ENCODE measurements at places on chromosomes 4 and X.

- H3K27me3 ChIP-seq = no peaks in the 10 kb centered on the region
- no peak overlapping the region for H3K27ac ChIP-seq
- no peak overlapping the region for H3K4me3 ChIP-seq
- peak; percentile 8 for DNase-seq
- H3K36me3 ChIP-seq = no peaks in the 10 kb centered on the region
These were observed 58.5 kb upstream of the PRDM8 start for GRCh38 chr4:80138551-80139538.

DNA sequence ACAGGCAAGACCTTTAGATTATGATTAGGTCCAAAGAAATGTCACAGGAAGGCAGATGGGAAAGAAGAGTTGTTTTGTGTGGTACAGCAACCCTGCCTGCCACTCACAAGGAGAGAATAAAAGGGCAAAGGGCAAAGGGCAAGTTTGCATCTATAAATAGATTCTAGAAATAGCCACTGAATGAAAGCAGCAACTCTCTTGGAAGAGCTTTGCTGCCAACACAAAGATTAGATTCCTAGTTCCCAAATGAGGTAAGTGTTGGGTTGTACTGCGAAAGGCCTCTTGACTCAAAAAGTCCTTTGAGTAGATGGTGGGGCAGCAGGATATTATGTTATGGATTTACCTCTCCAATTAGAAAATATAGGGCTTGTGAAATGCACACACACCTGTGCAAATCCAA, 61.2 kb downstream of the MOSPD2 start:
- peaks cover 1% of the 10 kb centered on the region for H3K36me3 ChIP-seq
- H3K27ac ChIP-seq = no peak overlapping the region
- DNase-seq = no peak
- H3K4me1 ChIP-seq = no peaks in the 10 kb centered on the region

DNA sequence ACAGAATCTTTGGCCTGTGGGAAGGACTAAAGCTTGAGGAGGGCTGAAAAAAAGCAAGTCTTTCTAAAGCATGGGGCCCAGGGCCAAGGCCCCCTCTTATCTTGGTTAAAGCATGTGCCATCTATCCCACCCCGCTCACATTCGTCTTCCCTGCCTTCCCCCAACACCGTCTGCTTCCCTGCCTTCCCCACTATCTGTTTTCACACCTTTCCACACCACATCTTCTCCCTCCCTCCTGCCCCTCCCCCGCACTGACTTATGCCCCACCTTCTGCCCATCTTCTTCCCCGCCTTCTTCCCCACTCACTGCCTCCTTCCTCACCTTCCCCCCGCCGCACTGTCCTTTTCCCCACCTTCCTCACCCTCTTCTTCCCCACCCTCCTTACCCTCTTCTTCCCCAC, 890 bp upstream of the NAP1L5 start:
- H3K36me3 ChIP-seq = no peaks in the 10 kb centered on the region
- no peaks in the 10 kb centered on the region for H3K4me1 ChIP-seq

GRCh38 chr4:149835280-149835679, 19.6 kb upstream of the IQCM start:
- H3K36me3 ChIP-seq = no peaks in the 10 kb centered on the region
- H3K4me3 ChIP-seq = no peak overlapping the region
- no peak overlapping the region for H3K27ac ChIP-seq
- DNase-seq = no peak
- H3K4me1 ChIP-seq = no peaks in the 10 kb centered on the region

DNA sequence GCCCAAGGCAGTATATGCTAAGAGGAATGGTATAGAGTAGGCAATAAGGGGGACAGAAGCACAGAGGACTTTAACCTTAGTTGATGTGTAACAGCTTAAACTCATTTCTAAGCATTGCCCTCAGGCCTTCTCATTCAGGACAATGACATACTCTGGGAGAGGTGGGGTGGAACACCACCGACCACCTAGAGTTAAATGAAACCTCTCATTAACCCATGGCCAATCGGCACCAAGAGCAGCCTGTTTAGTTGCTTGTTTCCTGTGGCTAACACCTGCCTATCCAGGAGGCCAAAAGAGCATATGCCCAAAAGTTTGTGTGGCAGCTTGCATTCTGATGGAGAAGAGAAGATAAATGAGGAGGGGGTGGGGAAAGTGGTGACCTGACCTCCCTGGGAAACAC, 88.7 kb upstream of the PLAC1 start:
- H3K4me1 ChIP-seq = no peaks in the 10 kb centered on the region
- no peak overlapping the region for H3K27ac ChIP-seq
- H3K27me3 ChIP-seq = no peaks in the 10 kb centered on the region
- DNase-seq = no peak
- H3K4me3 ChIP-seq = no peak overlapping the region
- no peaks in the 10 kb centered on the region for H3K36me3 ChIP-seq

DNA sequence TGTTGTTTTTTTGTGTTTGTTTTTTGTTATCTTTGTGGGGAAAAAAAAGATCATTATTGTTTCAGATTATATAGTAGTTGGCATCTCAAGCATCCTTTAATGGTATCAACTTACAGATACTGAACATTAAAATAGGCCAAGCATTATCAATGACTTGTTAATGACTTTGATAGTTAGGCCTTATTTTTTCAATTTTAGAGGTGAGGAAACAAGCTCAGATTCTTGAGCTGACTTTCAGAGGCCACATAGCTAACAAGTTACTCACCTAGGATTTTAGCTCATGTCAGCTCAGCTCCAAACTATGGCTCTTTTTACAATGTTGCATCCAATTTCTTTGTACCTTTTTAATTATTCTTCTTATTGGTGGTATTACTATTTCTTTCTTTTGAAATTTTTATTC, 471 bp upstream of the PLAC8 start:
- no peaks in the 10 kb centered on the region for H3K27me3 ChIP-seq
- peaks cover 20% of the 10 kb centered on the region for H3K4me1 ChIP-seq
- H3K36me3 ChIP-seq = no peaks in the 10 kb centered on the region
- H3K27ac ChIP-seq = peak overlapping the region; percentile 89
- H3K4me3 ChIP-seq = no peak overlapping the region

DNA sequence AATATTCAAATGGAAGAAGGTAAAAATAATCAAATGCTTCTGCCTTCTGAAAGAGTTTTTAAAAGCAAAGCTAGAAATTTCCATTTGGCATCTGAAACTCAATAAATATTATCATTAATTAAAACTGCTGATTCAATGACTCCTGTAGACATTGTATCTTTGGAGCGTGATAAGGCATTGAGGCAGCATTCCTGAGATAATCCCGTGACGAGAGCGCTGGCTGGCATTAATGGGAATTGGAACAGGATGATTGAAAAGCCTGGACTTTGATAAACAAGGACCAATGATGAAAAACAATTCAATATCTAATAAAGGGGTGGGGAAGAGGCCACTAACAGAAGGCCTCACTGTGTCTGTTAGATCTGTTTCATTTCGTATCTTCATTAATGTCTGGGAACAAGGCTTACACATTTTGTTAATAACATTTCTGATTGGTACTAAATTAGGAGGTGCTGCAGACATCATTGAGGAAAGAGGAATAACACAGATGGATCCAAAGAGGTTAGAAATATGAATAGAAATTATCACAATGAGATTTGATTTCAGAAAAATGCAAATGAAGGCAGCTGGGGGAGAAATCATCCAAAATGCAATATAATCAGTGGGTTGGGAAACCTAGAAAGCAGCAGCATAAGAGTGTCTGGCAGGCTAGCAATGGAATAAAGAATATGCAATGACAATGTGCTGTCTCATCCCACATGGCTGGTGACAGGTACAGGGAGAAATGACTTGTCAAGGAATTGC, 102.3 kb downstream of the SCD5 start:
- no peak overlapping the region for H3K4me3 ChIP-seq
- DNase-seq = no peak
- no peaks in the 10 kb centered on the region for H3K4me1 ChIP-seq

- peaks cover 16% of the 10 kb centered on the region for H3K4me1 ChIP-seq
- H3K27ac ChIP-seq = no peak overlapping the region
- no peaks in the 10 kb centered on the region for H3K27me3 ChIP-seq
- H3K36me3 ChIP-seq = no peaks in the 10 kb centered on the region
- H3K4me3 ChIP-seq = no peak overlapping the region
These were observed 5.2 kb downstream of the TMEM164 start for GRCh38 chrX:110008011-110008635.

DNA sequence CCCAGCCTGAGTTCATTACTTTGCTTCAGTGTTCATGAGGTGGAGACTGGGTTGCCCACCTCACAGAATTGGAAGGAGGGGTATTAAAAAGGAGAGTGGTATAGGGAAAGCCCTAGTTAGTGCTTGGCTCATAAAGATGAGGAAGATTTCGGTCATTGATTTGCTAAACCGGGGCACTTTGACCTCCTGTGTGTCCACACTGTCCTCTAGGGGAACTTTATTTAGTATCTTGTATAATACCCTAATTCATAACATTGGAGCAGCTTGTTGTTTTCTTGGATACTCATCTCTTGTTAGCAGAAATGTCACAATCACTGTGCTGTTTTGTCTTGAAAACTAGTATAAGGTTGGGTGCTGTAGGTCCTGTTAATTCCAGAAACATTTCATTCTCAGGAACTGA, 49.8 kb downstream of the GYG2 start:
- H3K36me3 ChIP-seq = no peaks in the 10 kb centered on the region
- no peaks in the 10 kb centered on the region for H3K27me3 ChIP-seq

DNA sequence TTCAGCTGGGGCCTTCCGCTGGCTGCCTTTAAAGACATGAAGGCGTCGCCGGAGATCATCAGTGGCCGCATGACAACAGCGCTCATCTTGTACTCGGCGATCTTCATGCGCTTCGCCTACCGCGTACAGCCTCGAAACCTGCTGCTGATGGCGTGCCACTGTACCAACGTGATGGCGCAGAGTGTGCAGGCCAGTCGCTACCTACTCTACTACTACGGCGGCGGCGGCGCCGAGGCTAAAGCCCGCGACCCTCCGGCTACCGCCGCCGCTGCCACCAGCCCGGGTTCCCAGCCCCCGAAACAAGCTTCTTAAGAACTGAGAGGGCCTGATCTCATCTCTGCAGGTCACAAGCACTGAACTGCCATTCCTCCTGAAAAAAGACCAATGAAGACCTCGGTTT, 437 bp downstream of the MPC1L start:
- H3K4me1 ChIP-seq = no peaks in the 10 kb centered on the region
- no peak for DNase-seq
- no peak overlapping the region for H3K4me3 ChIP-seq
- no peak overlapping the region for H3K27ac ChIP-seq
- H3K27me3 ChIP-seq = no peaks in the 10 kb centered on the region

GRCh38 chrX:131979116-131979515, 44.0 kb upstream of the STK26 start:
- no peak for DNase-seq
- H3K27ac ChIP-seq = no peak overlapping the region
- no peak overlapping the region for H3K4me3 ChIP-seq
- no peaks in the 10 kb centered on the region for H3K36me3 ChIP-seq

DNA sequence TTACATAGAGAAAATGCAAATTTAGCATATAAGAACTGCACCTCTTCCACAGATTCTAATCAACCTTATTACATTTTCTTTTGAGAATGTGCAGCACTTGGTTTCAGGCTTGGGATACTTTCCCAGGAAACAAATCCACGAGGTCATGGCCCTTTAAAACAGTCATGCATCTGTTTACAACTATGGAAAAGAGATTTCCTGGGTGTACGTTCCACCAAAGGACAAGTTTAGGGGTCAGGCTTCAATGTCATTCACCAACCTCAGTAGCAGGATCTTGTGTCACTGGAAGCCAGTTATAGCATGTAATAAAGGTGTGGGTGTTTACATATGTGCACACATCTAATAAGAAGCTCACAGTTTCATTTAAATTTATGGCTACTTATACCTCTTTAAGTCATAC, 30.7 kb downstream of the EREG start:
- H3K27ac ChIP-seq = peak overlapping the region; percentile 47
- H3K4me1 ChIP-seq = peaks cover 19% of the 10 kb centered on the region

DNA sequence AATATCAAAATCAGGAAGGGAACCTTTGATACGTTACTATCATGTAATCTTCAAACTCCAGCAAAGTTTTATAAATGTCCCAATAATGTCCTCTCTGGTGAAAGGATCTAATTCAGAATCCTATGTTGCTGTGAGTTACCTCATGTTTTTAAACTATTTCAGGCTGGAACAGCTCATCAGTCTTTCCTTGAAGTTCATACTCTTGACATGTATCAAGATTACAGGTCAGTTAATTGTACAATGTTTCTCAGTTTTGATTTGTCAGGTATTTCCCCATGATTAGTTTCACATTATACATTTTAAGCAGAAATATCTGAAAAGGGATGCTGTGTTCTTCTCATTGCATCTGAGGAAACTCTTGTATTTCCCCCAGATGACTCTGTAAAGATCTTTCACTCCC, 136.5 kb upstream of the HS3ST1 start:
- no peaks in the 10 kb centered on the region for H3K27me3 ChIP-seq
- H3K36me3 ChIP-seq = no peaks in the 10 kb centered on the region
- H3K27ac ChIP-seq = no peak overlapping the region
- no peaks in the 10 kb centered on the region for H3K4me1 ChIP-seq
- no peak overlapping the region for H3K4me3 ChIP-seq

DNA sequence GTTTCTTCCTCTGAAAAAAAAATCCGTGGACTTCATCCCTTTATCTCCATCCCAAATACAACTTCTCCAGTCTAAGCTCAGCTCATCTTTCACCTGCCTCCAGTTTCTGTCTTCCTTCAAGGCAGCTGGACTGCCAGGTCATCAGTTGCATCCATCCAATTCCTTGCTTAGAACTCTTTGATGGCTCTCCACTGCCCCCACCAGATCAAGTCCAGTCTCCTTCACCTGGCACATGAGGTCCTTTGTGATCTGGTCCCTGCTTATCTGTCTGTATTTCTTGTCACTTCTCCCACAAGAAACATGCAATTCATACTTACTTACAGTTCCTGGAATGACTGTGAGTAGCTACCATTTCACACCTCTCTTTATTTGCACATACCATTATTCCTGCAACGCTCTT, 33.8 kb downstream of the OTUD6A start:
- DNase-seq = no peak
- H3K4me1 ChIP-seq = no peaks in the 10 kb centered on the region
- H3K36me3 ChIP-seq = no peaks in the 10 kb centered on the region
- no peaks in the 10 kb centered on the region for H3K27me3 ChIP-seq
- no peak overlapping the region for H3K4me3 ChIP-seq

GRCh38 chrX:130106071-130106470, 4.2 kb downstream of the ELF4 start:
- no peak for DNase-seq
- H3K36me3 ChIP-seq = no peaks in the 10 kb centered on the region
- H3K4me1 ChIP-seq = peaks cover 9% of the 10 kb centered on the region
- H3K4me3 ChIP-seq = no peak overlapping the region

DNA sequence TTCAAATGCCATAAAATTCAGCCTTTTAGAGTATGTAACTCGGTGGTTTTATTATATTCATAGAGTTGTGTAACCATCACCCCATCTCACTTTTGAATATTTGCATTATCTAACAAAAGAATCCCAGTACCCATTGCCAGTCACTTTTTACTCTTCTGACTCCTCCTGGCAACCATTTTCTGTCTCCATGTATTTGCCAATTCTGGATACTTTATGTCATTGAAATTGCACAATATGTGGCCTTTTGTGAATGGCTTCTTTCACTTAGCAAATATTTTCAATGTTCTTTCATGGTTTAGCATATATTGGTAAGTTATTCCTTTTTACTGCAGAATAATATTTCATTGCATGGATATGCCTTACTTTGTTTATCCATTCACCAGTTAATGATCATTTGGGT, 79.9 kb downstream of the SLIT2 start:
- no peaks in the 10 kb centered on the region for H3K27me3 ChIP-seq
- no peaks in the 10 kb centered on the region for H3K4me1 ChIP-seq
- H3K4me3 ChIP-seq = no peak overlapping the region
- H3K36me3 ChIP-seq = no peaks in the 10 kb centered on the region
- no peak overlapping the region for H3K27ac ChIP-seq
- no peak for DNase-seq
